B cell (primary cell): ENCODE measurements at places on chromosomes 12 and 14. TPM values are rescaled to one million over a fixed set of nuclear protein-coding genes. Genes with fewer than 3 reads are reported as not detected.

DNA sequence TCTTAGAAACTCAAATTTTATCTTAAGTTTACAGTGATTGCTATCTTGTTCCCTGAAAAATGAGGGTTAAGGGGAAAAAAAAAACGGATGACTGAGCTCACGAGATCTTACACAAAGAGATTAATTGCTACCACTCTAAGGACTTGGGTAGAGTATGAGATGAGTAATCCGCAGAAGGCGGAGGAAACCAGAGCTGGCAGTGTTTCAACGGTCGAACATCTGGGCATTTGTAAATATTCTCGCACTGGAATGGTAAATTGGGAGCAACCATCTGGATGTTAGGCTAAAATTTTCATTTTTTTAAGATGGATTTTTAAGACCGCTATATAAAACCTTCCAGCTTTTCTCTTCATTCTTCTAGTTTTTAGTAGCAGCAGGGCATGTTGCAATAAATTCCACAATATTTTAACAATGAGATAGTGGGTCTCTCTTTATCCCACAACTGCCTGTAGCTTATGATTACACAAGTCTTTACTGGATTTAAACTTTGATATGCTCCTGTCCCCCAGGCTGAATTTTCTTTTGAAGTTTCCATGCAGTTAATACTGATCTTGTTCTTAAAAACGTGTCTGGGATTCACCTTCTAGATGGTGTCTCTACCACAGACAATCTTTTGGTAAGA is 1324.1 kb downstream of the AACS start:
- H3K27me3 ChIP-seq: no peaks in the 10 kb centered on the region
- H3K4me3 ChIP-seq: no peak overlapping the region
- H3K27ac ChIP-seq: no peak overlapping the region

DNA sequence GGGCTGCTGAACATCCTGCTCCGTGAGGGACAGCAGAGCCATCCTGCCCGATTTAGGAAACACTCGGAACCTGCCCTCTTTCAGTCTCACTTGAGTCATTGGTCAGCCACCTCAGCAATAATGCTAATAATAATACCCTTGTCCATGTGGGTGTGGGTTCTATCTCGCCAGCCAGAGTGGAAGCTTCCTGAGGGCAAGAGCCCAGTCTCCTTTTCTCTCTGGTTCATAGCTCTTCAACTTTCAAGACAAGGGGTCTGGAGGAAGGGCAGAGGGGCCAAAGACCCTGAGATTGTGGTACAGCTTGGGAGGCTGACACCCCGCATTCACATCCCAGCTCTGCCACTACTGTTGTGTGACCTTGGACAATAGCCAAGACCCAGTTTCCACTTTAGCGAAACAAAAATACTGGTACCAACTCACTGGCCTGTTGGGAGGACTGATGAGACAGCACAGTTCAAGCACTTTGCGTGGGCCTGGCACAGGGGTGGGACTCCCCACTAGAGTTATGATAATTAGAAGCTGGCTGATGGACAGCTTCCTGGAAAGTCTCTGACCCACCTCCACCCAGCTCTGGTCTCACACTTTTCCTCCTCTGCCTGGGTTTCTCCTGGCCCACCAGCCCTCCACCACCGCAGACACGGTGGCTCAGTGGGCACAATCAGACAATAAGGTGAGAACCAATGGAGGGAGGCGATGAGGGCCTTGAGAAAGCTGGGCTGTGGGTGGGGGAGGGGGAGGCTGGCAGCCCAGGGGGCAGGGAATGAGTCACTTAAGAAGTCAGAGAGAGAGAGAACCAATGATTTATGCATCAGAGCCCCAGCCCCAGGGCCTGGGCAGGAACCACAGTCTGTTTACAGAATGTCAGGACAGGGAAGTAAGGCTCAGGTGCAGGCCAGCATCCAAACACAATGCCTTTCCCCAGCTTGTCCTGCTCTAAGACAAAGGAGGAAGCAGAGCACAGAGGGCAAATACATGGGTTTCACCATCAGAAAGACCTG is 9.6 kb downstream of the FAIM2 start:
- no peaks in the 10 kb centered on the region for H3K4me1 ChIP-seq
- no peak overlapping the region for H3K4me3 ChIP-seq
- no peak overlapping the region for H3K27ac ChIP-seq

DNA sequence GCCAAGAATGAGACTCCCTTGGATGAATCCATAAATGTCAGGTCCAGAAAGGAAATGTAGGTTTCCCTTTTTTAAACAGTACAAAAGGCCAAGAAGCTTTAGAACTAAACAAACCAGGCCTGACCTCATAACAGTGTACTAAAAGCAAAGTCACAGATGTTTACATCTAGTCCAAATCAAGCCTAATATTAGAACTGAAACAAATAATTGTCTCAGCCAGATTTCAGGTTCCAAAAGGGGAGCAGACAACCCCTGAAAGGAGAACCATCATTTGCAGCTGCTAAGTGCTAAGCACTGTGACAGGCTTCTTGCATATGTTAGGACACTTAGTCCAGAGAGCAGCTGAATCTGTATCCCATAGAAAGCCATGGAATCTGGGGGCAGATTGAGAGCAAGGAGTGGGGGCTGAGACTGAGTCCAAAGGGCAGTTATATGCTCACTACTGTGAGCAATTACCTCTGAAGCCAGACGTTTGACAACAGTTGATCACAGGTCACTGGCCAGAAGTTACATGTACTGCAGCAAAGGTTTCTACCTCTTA is 90.1 kb downstream of the STXBP6 start:
- no peak overlapping the region for H3K4me3 ChIP-seq
- no peaks in the 10 kb centered on the region for H3K4me1 ChIP-seq
- no peaks in the 10 kb centered on the region for H3K27me3 ChIP-seq
- H3K36me3 ChIP-seq: no peaks in the 10 kb centered on the region
- no peak overlapping the region for H3K27ac ChIP-seq

DNA sequence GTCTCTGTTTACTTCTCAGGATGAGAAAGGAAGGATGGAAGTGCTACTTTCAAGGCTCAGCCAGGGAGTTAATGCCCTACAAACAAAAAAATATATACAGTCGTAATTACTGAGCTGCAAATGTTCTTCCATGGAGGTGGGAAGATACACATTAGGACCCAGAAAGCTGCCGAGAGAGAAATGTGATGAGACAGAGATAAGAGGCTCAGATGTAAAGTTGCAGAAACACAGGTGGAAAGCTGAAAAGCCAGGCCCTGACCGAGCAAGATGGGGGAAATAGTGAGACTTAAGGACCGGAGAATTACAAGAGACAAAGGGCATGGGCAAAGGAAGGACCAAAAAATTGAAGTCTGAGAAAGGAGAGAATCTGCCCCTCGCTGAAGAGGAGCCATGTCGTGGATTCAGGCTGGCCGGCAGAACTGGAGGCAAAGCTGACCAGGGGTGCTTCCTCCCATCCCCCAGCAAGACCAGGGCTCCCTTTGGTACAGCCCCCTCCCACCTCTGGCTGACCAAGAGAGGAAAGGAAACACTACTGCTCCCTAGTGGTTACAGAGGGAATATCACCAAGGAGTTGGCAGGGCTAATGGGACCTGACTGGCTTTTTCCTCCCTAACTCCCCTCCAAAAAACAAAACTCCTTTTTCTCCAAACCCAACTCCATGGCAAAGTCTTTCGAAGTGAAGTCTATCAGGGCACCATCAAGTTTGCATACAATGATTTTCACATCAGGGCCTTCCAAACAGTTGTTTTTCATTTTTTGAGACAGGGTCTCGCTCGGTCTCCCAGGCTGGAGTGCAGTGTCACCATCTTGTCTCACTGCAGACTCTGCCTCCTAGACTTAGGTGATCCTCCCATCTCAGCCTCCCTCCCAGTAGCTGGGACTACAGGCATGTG is 12.1 kb downstream of the ZFHX2 start:
- H3K27me3 ChIP-seq: no peaks in the 10 kb centered on the region
- no peak overlapping the region for H3K4me3 ChIP-seq
- no peaks in the 10 kb centered on the region for H3K4me1 ChIP-seq
- H3K36me3 ChIP-seq: no peaks in the 10 kb centered on the region
- H3K27ac ChIP-seq: no peak overlapping the region

- DNase-seq: no peak
- H3K4me3 ChIP-seq: peak overlapping the region; percentile 81
- H3K27me3 ChIP-seq: no peaks in the 10 kb centered on the region
- no peaks in the 10 kb centered on the region for H3K36me3 ChIP-seq
- H3K27ac ChIP-seq: peak overlapping the region; percentile 88
Observed at GRCh38 chr12:50401500-50402081, 906 bp downstream of the LARP4 start.

GRCh38 chr14:90429754-90430153 is 32.9 kb downstream of the CALM1 start:
- H3K36me3 ChIP-seq: no peaks in the 10 kb centered on the region
- H3K27ac ChIP-seq: no peak overlapping the region
- no peaks in the 10 kb centered on the region for H3K27me3 ChIP-seq
- DNase-seq: no peak
- no peak overlapping the region for H3K4me3 ChIP-seq

GRCh38 chr12:27653661-27654060 is 42.6 kb upstream of the REP15 start:
- H3K36me3 ChIP-seq: no peaks in the 10 kb centered on the region
- no peak overlapping the region for H3K4me3 ChIP-seq
- no peaks in the 10 kb centered on the region for H3K4me1 ChIP-seq
- no peak for DNase-seq
- no peaks in the 10 kb centered on the region for H3K27me3 ChIP-seq

GRCh38 chr12:124356221-124356620 is 61.3 kb downstream of the RFLNA start:
- no peak overlapping the region for H3K27ac ChIP-seq
- H3K4me1 ChIP-seq: no peaks in the 10 kb centered on the region
- peaks cover 2% of the 10 kb centered on the region for H3K36me3 ChIP-seq
- DNase-seq: no peak
- no peaks in the 10 kb centered on the region for H3K27me3 ChIP-seq

- no peaks in the 10 kb centered on the region for H3K27me3 ChIP-seq
- DNase-seq: no peak
- no peaks in the 10 kb centered on the region for H3K4me1 ChIP-seq
- no peak overlapping the region for H3K27ac ChIP-seq
Observed at GRCh38 chr12:32612658-32613614, 66.2 kb upstream of the DNM1L start.

- peaks cover 7% of the 10 kb centered on the region for H3K4me1 ChIP-seq
- H3K27me3 ChIP-seq: no peaks in the 10 kb centered on the region
- H3K4me3 ChIP-seq: no peak overlapping the region
- H3K36me3 ChIP-seq: no peaks in the 10 kb centered on the region
Observed at GRCh38 chr12:13595536-13596443, 385.6 kb downstream of the GRIN2B start.

DNA sequence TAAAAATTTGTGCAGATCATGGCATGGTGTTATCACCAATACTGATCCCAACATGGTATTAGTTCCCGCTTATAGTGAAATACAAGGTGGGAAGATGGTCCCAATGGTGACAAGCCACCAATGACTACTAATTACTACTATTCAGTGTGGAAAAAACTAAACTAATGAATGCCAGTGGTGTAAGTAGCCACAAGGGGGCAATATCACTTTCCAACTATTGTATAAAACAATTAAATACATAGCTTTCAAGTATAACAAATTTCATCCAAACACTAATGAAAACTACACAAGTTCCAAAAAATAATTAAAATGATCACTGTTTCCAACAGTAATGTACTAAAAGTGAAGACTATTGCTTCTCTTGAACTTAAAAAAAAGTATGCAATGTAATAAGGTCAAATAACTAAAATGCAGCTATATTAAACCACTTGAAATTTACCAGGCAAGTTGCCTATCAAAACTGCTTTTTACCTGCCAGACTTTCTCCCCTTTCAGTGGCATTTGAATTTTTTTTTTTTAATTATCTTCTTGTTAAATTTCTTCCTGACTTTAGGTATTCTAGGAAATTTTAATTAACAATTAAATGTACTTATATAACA is 58.0 kb downstream of the PAPLN start:
- H3K4me3 ChIP-seq: no peak overlapping the region
- DNase-seq: peak; percentile 72
- H3K36me3 ChIP-seq: peaks cover 14% of the 10 kb centered on the region
- no peaks in the 10 kb centered on the region for H3K4me1 ChIP-seq

DNA sequence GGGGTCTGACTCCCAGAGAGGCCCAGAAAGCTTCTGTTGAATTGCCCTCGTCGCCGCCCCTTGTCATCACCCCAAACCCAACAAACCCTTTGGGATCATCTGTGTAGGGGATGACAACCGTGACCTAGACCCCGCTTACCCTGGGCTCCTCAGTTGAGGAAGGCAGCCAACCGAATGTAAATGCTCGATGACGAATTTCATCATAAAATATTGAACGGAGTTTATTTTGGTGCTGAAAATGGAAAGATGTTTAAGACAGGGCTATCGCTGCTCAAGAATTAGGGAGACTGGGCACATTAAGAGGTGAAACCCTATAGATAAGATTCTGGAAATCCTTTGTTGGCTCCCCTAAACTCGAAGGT is 512 bp downstream of the ACTR10 start:
- H3K27me3 ChIP-seq: peaks cover 3% of the 10 kb centered on the region
- peaks cover 15% of the 10 kb centered on the region for H3K4me1 ChIP-seq
- H3K4me3 ChIP-seq: peak overlapping the region; percentile 71
- no peak for DNase-seq

DNA sequence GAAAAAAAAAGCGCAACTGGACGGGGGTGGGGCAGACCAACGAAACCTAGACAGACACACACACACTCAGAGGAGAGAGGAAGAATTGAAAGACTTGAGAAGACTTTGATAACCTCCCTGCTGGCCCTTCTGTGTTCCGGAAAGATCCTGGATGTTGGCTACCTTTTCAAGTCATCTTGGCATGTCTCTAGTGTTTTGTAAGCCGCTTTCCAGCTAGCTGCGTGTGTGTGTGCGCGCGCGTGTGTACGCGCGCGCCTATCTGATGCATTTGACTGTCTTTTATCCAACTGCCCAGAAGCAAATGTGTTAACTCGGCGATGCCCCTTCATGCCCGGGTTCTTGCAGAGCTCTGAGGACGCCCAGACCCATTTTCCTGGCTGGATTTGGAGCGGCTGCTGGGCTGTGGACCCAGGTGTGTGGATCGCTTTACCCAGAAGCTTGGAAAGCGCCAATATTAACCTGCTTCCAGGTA is 664 bp downstream of the LRFN5 start:
- H3K36me3 ChIP-seq: no peaks in the 10 kb centered on the region
- peaks cover 30% of the 10 kb centered on the region for H3K4me1 ChIP-seq
- DNase-seq: peak; percentile 4
- H3K27ac ChIP-seq: no peak overlapping the region
- H3K27me3 ChIP-seq: peaks cover 42% of the 10 kb centered on the region
- H3K4me3 ChIP-seq: peak overlapping the region; percentile 36

- no peaks in the 10 kb centered on the region for H3K4me1 ChIP-seq
- H3K36me3 ChIP-seq: no peaks in the 10 kb centered on the region
- no peak overlapping the region for H3K4me3 ChIP-seq
- DNase-seq: no peak
Observed at GRCh38 chr14:69808919-69809808, 12.1 kb upstream of the SLC10A1 start.

GRCh38 chr14:32779840-32780239 is 158.8 kb upstream of the NPAS3 start:
- no peaks in the 10 kb centered on the region for H3K36me3 ChIP-seq
- DNase-seq: no peak
- no peaks in the 10 kb centered on the region for H3K4me1 ChIP-seq
- H3K4me3 ChIP-seq: no peak overlapping the region
- H3K27me3 ChIP-seq: no peaks in the 10 kb centered on the region

The SLC6A13 gene
- 0.19 and 0.22 TPM in 2 replicates for total RNA-seq

The GPR132 gene
- total RNA-seq: 54.5 and 63.2 TPM in 2 replicates

The TXNRD1 gene
- 44.6 and 48.1 TPM in 2 replicates for total RNA-seq

The PCED1B gene
- total RNA-seq: 45.8 and 48.0 TPM in 2 replicates

The FOXG1 gene
- not detected in 2 replicates for total RNA-seq

The LRRC10 gene
- total RNA-seq: not detected in 2 replicates

The SMIM41 gene
- not detected in 2 replicates for total RNA-seq

The ARG2 gene
- 1.8 and 2.0 TPM in 2 replicates for total RNA-seq

The PRH1 gene
- total RNA-seq: 33.6 and 39.7 TPM in 2 replicates

The MANSC1 gene
- 0.32 and 0.73 TPM in 2 replicates for total RNA-seq

The TPH2 gene
- total RNA-seq: not detected in 2 replicates

The DTX1 gene
- 47.0 and 47.8 TPM in 2 replicates for total RNA-seq
